Right lobe of liver (tissue), 6 donors: ENCODE measurements at places on chromosomes 4 and X. TPM values are rescaled to one million over a fixed set of nuclear protein-coding genes. Genes with fewer than 3 reads are reported as not detected.

- DNase-seq: no peak
These were observed 86.6 kb downstream of the HUWE1 start for GRCh38 chrX:53599781-53600396.

DNA sequence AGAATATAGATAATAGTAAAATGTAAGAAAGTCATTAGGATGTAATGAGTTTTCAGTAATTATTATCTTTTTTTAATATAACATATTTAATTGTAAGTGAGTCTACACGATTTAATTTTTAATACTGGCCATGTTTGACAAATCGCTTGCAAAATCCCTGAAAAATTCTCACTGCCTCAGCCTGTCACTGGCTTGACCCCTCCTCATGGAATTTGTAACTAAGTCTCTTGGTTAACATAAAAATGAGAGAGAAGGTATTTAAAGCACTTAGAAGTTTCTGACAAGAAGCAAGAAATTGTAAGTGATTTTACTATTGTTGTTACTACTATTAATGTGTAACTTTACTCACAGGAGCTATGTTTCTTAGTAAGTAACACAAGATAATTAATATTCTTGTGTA is 237.9 kb upstream of the GK2 start:
- DNase-seq: no peak

DNA sequence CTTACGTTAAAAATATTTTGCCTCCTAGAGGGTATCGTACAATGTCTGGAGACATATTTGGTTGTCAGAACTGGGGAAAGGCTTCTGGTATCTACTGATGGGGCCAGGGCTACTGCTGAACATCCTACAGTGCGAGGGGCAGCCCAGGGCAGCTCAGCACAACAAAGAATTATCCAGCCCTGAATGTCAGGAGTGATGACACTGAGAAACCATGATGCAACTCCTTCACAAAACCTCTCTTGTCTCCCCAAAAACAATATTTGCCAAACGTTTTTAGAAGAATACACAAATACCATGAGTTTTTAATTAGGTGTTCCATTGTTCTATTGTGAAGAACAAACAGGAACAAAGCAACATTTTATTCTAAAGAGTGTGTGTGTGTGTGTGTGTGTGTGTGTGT is 43.4 kb upstream of the CLNK start:
- no peak for DNase-seq

GRCh38 chr4:124325690-124326089 is 386.8 kb downstream of the ANKRD50 start:
- DNase-seq: no peak

Gene LRP2BP
- total RNA-seq: 0.37 TPM
